ENCODE measurements at places on chromosomes 13 and 19. TPM values are rescaled to one million over a fixed set of nuclear protein-coding genes. Genes with fewer than 3 reads are reported as not detected.

Gene LGALS7B
- total RNA-seq = 1.2 TPM

Gene KLK10
- total RNA-seq = not detected

Gene CACNG6
- 1.3 TPM for total RNA-seq

DNA sequence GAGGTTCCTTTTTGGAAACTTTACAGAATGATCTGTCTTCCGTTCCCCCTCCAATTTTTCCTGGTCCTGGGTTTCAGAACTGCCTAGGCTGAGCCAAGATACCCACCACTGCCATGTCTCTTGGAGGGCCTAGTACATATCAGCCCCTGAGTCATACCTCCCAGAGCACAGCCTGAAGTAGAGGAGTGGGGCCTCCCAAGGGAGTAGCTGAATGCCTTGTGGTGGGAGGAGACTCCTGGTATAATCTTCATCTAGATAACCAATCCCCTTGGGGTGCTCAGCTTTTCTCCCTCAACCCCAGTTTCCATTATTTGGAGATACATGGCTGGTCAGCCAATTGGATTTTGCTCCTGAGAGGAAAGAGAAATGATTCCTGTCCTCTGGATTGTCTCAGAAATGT, 30.3 kb downstream of the ZNF763 start:
- no peak for DNase-seq

- no peak for DNase-seq
Measured at GRCh38 chr19:10861103-10861651, 10.2 kb upstream of the CARM1 start.

GRCh38 chr13:110259651-110260050, 47.3 kb downstream of the COL4A1 start:
- DNase-seq = no peak

DNA sequence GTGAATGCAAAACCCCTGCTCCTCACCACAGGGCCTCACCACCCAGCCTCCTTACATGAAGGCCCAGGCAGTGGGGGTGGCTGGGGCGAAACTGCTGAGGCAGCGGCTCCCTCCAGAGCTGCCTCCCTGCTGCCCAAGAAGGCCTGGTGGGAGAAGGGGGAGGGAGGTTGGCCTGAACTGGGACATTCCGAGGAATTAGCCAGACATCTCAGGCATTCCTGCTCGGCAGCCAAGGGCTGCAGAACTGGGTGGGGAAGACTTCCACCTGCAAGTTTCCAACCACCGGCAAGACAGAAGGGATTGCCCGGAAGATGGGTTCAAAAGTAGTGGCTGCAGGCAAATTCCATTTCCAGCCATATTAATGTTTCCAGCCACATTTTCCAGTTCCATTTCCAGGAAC, 2.3 kb upstream of the PSPN start:
- DNase-seq = no peak

DNA sequence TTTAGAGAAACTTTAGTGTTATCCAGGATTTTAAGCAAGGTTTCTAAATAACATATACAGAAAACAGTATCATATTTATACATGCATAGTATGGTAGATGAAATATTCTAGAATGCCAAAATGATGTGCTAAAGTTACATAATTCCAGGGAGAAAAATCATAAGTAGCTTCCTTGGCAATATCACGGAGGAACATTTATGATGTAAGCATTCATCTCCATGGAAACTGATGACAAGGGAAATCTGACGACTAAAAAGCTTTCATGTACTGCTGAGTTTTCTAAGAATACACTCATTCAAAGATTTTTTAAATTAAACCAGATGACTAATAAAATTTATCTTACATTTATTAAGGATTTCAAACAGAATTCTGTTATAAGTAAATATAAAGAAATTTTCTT, 4.7 kb downstream of the TEX30 start:
- DNase-seq = no peak

GRCh38 chr13:40136896-40137295, 481.4 kb downstream of the COG6 start:
- no peak for DNase-seq

DNA sequence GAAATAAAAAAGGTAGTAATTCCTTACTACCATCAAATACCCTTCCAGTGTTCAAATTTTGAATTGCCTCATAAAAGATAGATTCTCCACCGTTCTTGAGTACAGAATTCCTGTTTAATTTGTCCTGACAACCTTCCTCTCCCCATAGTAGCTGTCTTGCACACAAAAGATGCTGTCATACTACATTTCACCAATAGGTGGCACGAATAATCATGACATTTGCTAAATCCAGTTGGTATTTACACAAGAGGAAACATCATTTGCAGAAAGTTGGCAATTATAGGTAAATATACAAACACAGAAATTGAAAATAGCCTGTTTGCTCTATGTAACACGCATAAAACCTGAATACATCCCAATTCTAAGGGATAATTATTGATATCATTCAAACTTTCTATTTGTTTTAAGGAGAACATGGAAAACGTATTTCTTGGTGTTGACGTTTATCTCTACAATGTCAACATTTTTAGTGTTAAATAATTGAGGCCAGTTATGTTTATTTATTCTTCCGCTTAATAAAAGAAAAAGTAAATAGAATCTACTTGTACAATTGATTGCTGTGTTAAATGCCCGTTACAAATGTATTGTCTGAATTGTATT, 58.3 kb upstream of the CLDN10 start:
- DNase-seq = no peak

DNA sequence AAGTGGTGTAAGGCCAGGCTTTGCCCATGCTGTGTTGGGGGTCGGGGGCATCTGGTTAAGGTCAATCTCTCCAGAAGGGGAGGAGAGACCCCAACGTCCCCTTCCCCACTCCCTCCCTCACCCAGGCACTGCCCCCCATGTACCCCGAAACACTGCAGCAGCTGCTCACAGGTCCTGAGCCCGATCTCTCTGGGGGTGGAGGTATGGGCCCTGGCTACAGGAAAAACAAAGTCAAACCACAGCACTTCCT, 10.2 kb downstream of the CAPN12 start:
- no peak for DNase-seq

- DNase-seq = no peak
Measured at GRCh38 chr19:15353908-15354307, 21.6 kb upstream of the BRD4 start.

DNA sequence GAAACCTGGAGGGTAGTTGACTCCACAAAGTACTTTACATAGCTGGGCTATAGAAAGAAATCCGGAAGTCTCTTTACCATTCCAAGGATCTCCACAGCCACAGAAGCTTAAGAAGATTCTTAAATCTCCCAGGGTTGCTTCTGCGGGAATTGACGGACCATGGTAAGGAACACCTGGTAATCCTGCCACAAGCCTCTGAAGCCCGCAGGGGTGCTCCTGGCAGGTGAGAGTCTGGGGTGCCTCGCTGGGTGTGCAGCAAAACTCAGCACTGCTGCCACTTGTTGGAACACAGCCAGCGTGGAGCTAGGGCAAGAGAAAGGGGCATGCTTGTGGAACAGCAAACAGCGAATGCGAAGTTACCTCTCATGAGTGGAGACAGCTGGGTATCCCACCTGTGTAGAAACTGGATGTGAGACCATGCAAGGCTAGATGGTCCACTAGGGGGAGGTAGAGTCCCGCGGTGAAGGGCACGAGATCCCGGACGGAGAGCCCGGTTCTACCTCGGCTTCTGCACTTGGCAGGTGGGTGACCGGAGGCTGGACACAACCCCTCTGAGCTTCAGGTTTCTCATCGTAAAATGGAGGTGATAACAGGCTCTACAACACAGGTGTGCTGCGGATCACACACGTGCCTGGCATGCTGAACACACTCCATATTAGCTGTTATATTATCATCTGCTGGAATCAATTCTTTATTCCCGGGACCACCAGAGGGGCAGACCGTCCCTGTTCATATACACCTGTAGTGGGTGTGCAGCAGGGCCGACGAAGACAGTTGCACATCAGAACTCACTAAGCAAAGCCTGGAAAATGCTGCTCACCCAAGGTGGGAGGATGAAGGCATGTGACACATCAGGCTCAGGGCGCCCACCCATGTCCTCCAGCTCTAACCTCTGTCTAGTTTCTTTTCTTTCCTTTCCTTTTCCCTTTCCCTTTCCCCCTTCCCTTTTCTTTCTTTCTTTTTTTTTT, 24.1 kb upstream of the UBAC2 start:
- no peak for DNase-seq

GRCh38 chr13:76160961-76161925, 525.1 kb downstream of the LMO7 start:
- DNase-seq = peak; percentile 53

DNA sequence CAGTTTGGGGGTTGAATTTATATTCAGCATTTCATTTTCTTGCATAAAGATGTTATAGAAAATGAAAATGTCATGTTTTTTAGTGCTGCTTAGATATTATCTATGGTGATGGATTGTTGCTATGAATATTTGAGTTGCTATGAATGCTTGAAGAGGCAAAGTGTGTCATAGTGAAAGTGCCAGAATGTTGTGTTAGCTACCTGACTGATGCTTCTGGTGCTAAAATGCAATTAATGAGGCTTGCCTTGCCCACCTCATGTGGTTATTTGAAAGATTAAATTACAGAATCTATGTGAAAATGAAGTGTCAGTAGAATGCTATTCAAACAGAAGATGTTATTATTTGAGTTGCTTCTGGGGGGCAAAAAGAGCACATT, 62.7 kb upstream of the MYCBP2 start:
- no peak for DNase-seq

- DNase-seq = no peak
Measured at GRCh38 chr19:6588508-6589345, 2.2 kb downstream of the CD70 start.

- no peak for DNase-seq
Measured at GRCh38 chr19:54469496-54469934, 3.6 kb downstream of the CDC42EP5 start.

- DNase-seq = no peak
Measured at GRCh38 chr13:61486496-61486895, 70.8 kb upstream of the PCDH20 start.

All from urinary bladder (tissue), 4 donors.